Adrenal gland (tissue), 19 donors: ENCODE measurements at places on chromosomes 12 and 14. TPM values are rescaled to one million over a fixed set of nuclear protein-coding genes. Genes with fewer than 3 reads are reported as not detected.

Gene CMA1
- total RNA-seq: not detected

Gene SSPN
- total RNA-seq: 27.3 TPM

Gene ARMH4
- 8.9 TPM for total RNA-seq

Gene GLT8D2
- total RNA-seq: 21.2 TPM

Gene WNT1
- total RNA-seq: not detected

Gene TSPAN19
- total RNA-seq: not detected

Gene MBIP
- 29.9 TPM for total RNA-seq

Gene DPY19L2
- 3.4 TPM for total RNA-seq

Gene GALNT16
- total RNA-seq: 22.5 TPM

Gene ATG2B
- 17.1 TPM for total RNA-seq

Gene SCFD1
- total RNA-seq: 64.1 TPM

Gene ASB2
- 0.69 TPM for total RNA-seq
